ENCODE measurements at places on chromosomes 3 and 15.
A peak's percentile ranks its signal among the peaks of the same experiment; 100 is the strongest.

- DNase-seq = no peak
Observed at GRCh38 chr3:100993309-100993708, at the start of gene ABI3BP. TSS of gene ABI3BP (minus strand) at chr3:100993421. CDS start at chr3:100993384, 37 bp downstream.

DNA sequence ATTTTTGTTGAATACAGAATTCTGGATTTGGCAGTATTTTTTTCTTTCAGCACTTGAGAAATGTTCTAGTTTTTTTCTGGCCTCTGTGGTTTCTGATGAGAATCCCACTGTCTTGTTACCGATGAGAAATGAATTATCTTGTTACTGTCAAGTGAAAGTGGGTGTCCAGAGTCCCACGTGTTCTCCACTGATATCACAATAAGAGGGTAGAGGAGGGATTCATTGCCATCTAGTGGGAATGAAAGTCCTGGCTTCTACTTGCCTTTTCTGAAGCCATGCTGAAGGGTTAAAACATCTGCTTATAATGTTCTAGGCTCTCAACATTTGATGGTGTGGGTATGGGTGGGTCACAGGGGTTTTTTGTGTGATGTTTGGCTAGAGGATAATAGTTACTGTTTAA is 66.1 kb downstream of the SEC22A start:
- DNase-seq = no peak

- no peak for DNase-seq
Observed at GRCh38 chr3:15467227-15468181, 40.1 kb downstream of the EAF1 start.

DNA sequence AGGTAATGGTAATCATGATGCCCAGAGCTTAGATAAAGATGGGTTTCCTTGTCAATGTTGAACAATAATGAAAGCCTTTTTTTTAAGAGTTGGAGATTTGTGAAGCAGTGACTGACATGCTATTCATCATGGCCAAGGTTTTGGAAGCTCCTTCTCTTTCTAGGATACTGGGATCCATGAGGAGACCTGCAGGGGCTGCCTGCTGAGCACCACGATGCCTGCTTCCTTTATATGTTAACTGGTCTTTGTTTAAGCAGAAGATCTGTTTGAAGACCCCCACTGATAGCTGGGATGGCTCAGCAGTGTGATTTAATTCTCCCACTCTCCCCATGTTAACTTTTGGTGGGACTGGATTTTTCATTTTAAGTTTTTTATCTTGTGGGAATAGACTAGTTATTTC is 15.8 kb downstream of the RBP1 start:
- DNase-seq = no peak

DNA sequence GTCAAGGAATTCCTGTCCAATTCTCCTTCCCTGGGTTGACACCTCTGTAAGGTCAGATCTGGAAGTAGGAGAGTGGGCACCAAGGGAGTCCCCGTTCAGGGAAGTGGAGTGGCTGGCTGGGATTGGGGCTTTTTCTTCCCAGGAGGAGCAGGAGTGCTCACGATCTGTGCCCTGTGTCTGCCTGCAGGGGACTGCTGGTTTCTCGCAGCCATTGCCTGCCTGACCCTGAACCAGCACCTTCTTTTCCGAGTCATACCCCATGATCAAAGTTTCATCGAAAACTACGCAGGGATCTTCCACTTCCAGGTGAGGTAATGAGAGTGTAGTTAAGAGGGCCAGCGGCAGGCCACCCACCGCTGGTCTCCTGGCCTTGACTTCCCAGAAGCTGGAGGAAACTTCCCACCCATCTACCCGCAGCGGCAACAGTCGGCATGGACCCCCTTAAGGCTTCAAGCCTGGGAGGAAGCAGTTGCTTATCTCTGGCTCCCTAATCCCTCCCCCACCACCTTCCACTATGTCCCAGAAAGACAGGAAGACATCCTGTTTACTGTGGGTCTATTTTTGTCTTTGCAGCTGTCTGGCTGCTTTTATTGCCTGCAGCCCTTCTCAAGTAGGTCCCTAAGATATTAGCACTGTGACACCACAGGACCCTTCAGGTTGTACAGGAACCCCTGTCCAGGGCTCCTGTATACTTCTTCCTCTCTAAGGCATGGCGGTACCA is 26.8 kb downstream of the CAPN3 start:
- DNase-seq = no peak

DNA sequence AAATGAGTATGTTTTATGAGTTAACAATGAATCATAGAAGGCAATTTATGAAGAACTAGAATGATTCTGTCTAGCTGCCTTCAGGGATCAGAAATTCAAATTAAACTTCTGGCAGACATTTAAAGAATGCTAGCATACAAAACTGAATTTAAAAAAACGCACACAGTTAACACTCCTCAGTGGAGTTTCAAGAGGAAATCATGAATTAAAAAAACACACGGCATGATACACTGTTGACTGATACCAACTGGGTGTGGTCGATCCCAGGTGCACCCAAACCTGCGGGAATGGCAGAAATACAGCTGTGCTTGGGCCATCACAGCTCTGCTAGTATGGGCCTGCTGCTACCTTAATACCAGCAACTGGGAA is 526.0 kb downstream of the FOXP1 start:
- DNase-seq = no peak

DNA sequence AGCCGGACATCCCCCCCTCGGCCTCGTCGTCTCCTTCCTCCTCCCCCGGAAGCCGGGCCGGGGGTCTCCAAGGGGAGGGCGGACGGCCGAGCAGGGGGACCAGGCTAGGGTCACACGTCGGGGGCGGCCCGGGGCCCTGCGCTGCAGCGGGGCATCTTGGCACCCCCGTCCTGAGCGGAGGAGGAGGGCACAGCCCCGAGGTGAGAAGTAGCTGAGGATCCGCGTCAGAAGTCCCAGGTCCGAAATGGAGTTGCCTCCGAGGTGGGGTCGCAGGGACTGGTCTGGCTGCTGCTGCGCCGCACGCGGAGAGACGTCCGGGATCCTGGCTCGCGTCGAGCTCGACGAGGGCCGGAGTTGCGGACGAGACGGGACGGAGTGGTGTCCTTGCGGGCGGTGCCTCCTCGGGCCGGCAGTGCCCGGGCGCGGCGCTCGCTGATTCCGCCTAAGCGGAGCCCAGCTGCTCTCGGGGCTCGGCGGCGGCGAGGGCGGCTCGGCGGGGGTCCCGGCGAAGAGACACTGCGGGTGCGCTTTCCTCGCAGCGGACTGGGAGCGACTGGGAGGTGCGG is at the start of gene ADCY5:
ADCY5 (minus strand) TSS at position 555 of the 566 bp plus-strand sequence; CDS start at position 10, 545 bp downstream.
- DNase-seq = no peak

DNA sequence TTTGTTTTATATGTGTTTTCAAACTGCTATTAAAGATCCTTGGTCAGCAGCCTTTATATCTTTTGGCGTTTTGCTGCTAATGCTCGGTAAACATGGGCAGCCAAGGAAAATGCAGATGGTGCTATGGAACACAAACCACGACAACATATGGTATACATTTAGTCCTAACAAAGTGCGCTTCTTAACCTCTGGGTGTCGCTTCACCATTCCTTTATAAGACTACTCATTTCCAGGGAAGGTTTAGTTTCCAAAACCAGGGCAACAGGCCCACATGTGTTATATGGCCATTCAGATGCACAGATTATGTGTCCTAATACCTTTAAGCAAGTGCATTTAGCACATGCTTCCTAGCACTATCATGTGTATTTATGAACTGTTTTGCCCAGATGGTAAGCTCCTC is 14.7 kb downstream of the SHOX2 start:
- no peak for DNase-seq

DNA sequence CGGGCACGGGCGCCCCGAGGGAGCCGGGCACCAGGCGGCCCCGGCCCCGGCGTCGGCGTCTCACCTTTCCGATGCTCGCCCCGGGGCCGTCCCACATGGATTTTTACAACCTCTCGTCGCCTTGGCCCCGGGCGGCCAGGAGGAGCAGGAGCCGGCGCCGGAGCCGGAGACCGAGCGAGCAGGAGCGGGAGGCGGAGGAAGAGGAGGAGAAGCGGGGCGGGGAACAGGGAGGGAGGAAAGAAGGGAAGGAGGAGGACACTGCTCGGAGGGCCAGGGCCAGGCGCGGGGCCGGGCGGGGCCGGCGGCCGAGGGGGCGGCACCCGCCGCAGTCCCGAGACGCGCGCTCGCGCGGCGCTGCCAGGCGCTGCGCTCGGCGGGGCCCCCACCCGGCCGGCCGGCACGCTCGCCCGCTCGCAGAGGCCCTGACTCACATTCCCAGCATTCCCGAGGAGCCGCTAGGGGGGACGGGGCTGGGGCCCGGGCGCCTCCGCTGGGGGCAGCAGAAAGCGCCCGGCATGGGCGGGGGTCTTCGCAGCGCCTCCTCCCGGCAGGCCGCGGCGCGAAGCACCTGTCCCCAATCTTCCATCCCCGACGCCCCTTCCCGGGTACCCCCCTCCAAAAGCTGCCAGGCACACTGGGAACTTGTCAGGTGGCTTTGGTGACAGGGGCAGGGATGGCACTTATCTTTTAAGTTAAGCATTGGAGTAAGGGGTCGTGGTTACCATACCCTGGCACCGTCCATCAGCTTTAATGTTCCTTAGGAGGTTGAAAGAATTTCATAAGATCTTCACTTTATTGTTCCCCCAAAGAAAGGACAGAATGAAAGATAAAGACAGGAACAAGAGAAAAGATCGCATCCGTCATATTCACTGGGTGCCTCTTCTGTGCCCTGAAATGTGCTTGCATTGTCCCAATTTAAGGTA is at the start of gene ERC2:
ERC2 (minus strand) TSS at position 284 of the 923 bp plus-strand sequence.
- no peak for DNase-seq

GRCh38 chr3:94099311-94099710 is 36.5 kb downstream of the NSUN3 start:
- no peak for DNase-seq

- no peak for DNase-seq
Observed at GRCh38 chr3:11995120-11995519, 9.1 kb upstream of the SYN2 start.

DNA sequence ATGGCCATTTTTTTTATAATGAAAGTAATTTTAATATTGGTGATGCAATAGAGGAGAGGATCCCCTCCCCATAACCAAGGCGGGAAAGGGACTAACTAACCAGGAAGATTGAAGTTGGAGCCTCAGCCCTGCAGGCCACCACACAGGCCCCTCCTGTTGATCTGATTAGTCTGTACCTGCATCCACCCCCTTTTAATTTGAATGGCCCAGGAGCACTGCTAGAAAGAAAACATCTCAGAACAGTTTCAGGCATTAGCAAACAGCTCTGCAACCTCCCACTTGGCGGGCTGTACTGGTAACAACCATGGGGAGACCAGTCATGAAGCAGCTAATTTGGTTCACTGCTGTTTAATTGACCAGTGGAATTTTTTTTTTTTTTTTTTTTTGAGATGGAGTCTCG is 10.3 kb downstream of the CAV3 start:
- DNase-seq = no peak

DNA sequence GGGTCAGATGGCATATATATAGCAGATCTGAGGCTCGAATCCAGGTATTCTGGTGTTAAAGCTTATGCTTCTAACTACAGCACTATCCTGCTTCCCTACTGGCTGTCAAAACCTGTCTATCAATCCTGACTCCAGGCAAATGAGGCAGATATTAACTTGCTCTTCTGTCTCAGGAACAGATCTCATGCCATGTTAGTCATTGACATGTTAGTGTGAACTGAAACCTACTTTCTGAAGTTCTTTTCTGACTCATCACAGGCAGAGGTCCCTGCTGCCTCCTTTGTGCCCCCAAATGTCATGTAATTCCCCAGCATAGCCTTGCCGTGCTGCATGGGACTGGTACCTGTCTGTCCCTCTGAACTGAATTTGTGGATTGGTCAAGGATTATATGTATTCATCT is 125.0 kb upstream of the SMAD3 start:
- DNase-seq = peak; percentile 60

DNA sequence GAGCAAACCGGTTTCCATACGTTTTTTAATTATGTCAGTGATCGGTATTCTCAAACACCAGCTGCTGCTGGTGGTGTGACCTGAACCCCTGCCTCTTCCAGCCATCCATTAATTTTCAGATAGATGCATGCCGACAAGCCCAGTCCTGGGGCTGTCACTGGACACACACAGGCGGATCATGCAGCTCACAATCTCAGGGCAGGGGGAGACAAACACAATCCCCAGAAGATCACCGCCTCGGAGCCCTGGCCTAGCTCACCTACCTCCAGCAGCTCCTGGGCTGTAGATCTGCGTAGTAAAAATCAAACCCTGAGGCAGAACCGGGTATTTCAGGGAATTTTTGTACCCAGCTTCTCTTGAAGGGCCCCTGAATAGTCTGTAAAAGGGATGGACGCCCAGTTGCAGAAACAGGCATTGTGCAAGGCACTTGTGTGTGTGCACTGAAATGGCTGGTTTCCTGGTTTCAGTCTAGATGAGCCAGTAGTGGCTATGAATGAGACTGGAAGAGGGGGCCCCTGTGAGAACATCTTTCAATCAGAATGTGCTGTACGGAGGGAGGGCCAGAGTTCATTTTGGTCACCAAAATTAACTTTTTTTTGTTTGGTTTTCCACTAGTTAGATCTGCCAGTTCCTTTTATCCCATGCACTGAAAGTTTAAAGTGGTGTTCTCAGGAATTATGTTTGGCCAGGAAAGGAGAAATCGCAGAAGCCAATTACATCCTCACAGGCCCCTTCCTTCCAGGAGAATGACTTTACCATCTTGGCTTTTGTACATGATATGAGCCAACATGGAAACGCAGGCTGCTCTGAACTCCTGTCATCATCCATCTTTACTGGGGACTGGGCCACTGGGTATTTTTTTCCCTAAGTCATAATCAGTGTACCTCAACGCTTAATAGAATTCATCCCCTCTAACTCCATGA is 55.0 kb upstream of the RPL32 start:
- DNase-seq = no peak

- peak; percentile 18 for DNase-seq
Observed at GRCh38 chr3:155602307-155602706, 142.6 kb downstream of the PLCH1 start.

DNA sequence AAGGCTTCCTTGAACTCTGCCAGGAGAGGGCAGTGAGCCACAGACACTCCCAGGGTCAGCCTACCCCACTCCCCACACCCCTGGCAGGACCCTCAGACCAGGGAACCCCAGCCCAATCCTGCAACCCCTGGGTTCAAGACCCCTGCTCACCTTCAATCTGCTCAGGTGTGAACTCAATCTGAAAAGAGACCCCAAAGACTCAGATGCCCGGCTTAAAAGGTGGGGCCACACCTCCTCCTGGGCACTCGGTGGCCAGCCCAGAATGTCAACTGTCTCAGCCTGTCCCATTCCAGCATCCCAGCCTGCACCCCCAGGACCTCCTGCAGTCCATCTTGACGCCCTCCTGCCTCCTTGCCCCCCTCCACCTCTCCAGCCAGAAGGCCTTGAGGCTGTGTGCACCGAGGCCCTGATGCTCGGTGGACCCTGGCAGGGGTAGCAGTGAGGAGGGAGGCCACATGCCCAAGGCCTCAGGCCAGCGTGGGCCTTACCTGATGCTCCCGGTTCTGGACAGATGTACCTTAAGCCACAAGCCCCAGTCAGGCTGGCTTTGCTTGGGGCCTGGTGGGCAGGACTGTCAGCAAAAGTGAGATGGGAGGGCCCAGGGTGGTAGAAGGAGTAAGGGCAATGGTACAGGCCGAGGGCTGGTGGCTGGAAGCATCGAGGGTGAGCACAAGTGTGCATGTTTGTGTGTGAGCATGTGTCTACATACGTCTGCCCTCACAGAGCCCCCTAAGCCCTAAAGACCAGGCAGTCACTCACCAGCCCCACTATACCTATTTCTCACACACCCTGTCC is 2.2 kb downstream of the MYL3 start:
- DNase-seq = no peak

Data from activated CD4-positive, alpha-beta T cell treated with anti-CD3 and anti-CD28 coated beads, Interleukin-2, Interleukin-6, amounts not matched to agents 100 ng/mL and 50 ng/mL, durations not matched to agents 16 hours and 8 hours (primary cell).